Mesenchymal stem cell (in vitro differentiated cells and primary cell): ENCODE measurements at places on chromosomes 7 and 10.

GRCh38 chr10:76523791-76524351, 1092.4 kb downstream of the LRMDA start:
- DNase-seq, result no peak
- H3K27ac ChIP-seq, result no peak overlapping the region
- no peaks in the 10 kb centered on the region for H3K36me3 ChIP-seq

DNA sequence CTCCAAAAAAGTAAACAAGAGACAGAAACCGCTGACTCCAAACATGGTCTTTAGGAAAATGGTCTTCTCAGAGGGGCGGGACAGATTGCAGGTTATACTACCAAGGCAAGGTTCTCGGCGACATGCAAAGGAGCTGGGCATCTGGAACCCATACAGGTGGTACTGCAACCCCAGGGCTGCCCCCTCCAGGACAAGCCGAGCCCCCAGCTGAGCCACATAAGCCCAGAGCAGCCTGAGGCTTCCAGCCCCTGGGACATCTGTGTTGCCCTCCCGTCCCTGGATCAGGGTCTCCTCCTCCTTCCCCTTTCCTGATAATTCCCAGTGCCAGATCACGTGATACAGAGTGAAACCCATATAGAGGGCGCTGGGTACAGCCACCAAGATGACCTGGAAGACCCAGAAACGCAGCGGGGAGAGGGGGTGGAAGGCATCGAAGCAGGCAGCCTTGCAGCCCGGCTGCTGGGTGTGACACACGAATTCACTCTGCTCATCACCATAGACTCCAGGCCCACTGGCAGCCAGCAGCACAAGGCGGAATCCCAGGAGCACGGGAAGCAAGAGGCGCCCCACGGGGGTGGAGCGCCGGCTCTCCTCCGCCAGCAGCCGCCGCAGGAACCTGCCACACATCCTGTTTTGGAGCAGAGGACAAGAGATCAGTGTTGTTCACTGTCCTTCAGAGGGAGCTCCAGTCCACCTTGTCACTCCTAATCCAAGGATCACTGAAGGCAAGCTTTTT, at the start of gene GJC3:
TSS of gene GJC3 (minus strand) at position 627 of the 736 bp plus-strand sequence. CDS start at position 627, 0 bp downstream.
- no peaks in the 10 kb centered on the region for H3K36me3 ChIP-seq
- H3K4me3 ChIP-seq, result peak within 1 kb of the TSS; percentile 58
- H3K27me3 ChIP-seq, result peaks cover 59% of the 10 kb centered on the region
- peaks cover 3% of the 10 kb centered on the region for H3K4me1 ChIP-seq

- DNase-seq, result no peak
- H3K27me3 ChIP-seq, result no peaks in the 10 kb centered on the region
- peaks cover 2% of the 10 kb centered on the region for H3K4me1 ChIP-seq
- no peak overlapping the region for H3K27ac ChIP-seq
- H3K36me3 ChIP-seq, result no peaks in the 10 kb centered on the region
Measured at GRCh38 chr10:5959142-5959541, 18.2 kb downstream of the IL15RA start.

GRCh38 chr10:119250641-119251314, 43.4 kb downstream of the GRK5 start:
- peaks cover 32% of the 10 kb centered on the region for H3K4me1 ChIP-seq
- no peaks in the 10 kb centered on the region for H3K27me3 ChIP-seq
- peak; percentile 95 for DNase-seq
- H3K36me3 ChIP-seq, result no peaks in the 10 kb centered on the region
- H3K27ac ChIP-seq, result no peak overlapping the region

- no peak overlapping the region for H3K27ac ChIP-seq
- H3K4me1 ChIP-seq, result no peaks in the 10 kb centered on the region
- no peaks in the 10 kb centered on the region for H3K36me3 ChIP-seq
Measured at GRCh38 chr10:95116869-95117269, 47.6 kb upstream of the CYP2C8 start.

- H3K27ac ChIP-seq, result no peak overlapping the region
- H3K27me3 ChIP-seq, result no peaks in the 10 kb centered on the region
- no peaks in the 10 kb centered on the region for H3K36me3 ChIP-seq
- no peaks in the 10 kb centered on the region for H3K4me1 ChIP-seq
- no peak for DNase-seq
- no peak overlapping the region for H3K4me3 ChIP-seq
Measured at GRCh38 chr10:80870282-80870681, 332.6 kb downstream of the SH2D4B start.

DNA sequence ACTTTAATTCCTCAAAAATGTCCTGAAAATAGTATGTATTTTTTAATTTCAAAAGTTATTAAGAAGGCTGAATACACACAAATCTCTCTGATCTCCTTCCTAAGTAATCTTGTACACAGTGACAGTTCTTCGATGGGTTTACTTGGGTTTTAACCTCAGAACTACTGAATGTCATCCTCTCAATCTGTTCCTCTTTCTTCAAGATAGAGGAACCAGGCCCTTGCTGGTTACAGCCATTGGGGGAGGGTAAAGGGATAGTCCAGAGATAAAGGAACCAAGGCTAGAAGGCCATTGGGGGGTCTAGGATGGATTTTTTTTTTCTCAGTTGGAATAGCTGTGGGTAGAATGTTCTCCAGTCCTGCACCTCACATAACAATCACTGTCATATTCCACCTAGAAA, 224.9 kb downstream of the SKIDA1 start:
- DNase-seq, result no peak
- no peak overlapping the region for H3K27ac ChIP-seq
- no peak overlapping the region for H3K4me3 ChIP-seq
- peaks cover 7% of the 10 kb centered on the region for H3K4me1 ChIP-seq
- no peaks in the 10 kb centered on the region for H3K27me3 ChIP-seq

DNA sequence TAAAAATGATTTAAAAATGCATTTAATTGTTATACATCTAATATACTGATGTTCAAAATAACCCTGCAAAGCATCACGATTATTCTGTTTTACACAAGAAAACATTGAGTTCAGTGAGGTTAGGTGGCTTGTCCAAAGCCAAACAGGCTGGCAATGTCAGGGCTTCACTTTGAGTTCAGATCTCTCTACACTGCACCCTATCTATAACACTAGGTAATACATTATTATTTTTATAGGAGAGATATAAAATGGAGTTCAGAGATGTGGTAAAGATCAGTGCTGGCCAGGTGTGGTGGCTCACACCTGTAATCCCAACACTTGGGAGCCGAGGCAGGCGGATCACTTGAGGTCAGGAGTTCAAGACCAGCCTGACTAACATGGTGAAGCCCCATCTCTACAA, 165.9 kb upstream of the MYO3A start:
- H3K4me3 ChIP-seq, result no peak overlapping the region
- no peaks in the 10 kb centered on the region for H3K36me3 ChIP-seq
- H3K4me1 ChIP-seq, result peaks cover 2% of the 10 kb centered on the region
- no peak overlapping the region for H3K27ac ChIP-seq

DNA sequence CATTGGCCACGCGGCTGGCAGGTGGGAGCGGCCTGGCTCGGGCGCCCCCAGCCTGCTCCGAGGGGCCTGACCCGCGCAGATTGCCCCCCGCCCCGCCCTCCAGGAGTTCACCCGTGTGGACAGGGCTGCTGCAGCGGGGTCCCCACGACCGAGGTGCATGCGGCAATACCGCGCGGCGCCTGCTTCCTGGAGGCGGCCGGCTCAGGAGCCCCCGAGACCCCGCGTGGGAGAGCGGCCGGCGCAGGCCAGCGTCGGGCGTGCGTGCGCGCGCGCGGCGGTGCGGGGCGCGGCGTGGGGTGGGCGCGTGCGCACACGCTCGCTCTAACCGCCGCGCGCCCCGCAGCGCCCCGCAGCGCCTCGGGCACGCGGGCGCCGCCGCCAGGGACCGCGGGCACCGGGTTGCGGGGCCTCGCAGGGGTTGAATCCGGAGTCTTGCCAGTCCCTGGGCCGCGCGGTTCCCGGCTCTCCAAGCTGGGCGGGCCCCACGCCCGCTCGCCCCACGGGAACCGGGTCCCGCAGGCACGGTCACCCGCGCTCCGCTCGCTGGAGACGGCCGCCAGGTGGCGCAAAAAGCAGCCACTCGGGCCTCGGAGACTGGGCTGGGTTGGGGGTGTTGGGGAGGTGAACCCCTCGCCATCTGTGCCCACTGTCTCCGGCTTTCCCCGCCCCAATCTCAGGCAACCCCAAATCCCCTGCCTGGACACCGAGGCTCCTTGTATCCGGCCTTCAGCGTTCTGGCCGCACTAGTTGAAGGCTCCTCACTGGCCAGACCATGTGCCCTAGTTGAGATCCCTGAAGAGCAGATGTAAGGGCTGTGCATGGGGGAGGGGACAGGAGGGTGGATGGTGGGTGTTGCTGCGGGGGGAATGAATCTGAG, 1.3 kb upstream of the ACHE start:
- peaks cover 39% of the 10 kb centered on the region for H3K27me3 ChIP-seq
- no peaks in the 10 kb centered on the region for H3K36me3 ChIP-seq
- H3K4me1 ChIP-seq, result peaks cover 28% of the 10 kb centered on the region
- DNase-seq, result no peak
- H3K27ac ChIP-seq, result no peak overlapping the region

GRCh38 chr10:123792248-123792978, 99.2 kb downstream of the CPXM2 start:
- no peaks in the 10 kb centered on the region for H3K27me3 ChIP-seq
- H3K27ac ChIP-seq, result no peak overlapping the region
- H3K4me3 ChIP-seq, result no peak overlapping the region
- DNase-seq, result no peak
- no peaks in the 10 kb centered on the region for H3K4me1 ChIP-seq

- no peak for DNase-seq
- no peaks in the 10 kb centered on the region for H3K27me3 ChIP-seq
- no peak overlapping the region for H3K27ac ChIP-seq
- peaks cover 3% of the 10 kb centered on the region for H3K4me1 ChIP-seq
- H3K36me3 ChIP-seq, result peaks cover 22% of the 10 kb centered on the region
Measured at GRCh38 chr10:73501651-73502050, 5.8 kb upstream of the PPP3CB start.

GRCh38 chr10:14447094-14447839, 116.5 kb upstream of the FRMD4A start:
- peaks cover 5% of the 10 kb centered on the region for H3K4me1 ChIP-seq
- no peaks in the 10 kb centered on the region for H3K36me3 ChIP-seq
- no peaks in the 10 kb centered on the region for H3K27me3 ChIP-seq
- no peak overlapping the region for H3K27ac ChIP-seq
- H3K4me3 ChIP-seq, result no peak overlapping the region

DNA sequence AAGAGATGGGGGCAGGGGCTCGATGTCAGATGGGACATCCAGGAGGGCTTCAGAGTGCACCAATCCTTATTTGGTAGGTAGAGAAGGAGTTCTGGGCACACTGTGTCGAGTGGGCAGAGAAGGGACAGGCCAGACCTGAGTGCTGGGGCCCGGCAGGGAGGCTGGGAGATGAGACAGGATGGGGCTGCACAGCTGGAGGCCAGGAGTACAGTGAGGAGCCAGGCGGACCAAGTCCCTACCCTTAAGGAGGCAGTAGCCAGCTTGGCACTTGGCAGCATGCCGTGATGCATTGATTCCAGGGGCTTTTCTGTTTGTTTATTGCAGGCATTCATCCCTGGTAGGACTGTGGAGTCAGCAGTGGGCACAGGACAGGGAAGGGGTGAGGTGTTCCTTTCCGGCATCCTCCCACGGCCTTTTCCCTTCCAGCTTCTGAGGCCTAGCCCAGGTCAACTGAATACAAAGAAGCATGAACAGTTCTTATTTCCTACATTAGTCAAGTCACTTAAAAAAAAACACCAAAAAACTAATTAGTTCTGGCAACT, 168.8 kb upstream of the CDCA7L start:
- H3K27me3 ChIP-seq, result peaks cover 19% of the 10 kb centered on the region
- H3K36me3 ChIP-seq, result no peaks in the 10 kb centered on the region
- no peak overlapping the region for H3K27ac ChIP-seq
- no peak for DNase-seq
- no peak overlapping the region for H3K4me3 ChIP-seq
- no peaks in the 10 kb centered on the region for H3K4me1 ChIP-seq

- no peak overlapping the region for H3K27ac ChIP-seq
- no peak for DNase-seq
- no peak overlapping the region for H3K4me3 ChIP-seq
- peaks cover 6% of the 10 kb centered on the region for H3K4me1 ChIP-seq
Measured at GRCh38 chr10:102524746-102525145, 21.0 kb downstream of the SUFU start.
